Activated naive CD4-positive, alpha-beta T cell treated with anti-CD3 and anti-CD28 coated beads for 36 hours (primary cell): ENCODE measurements at places on chromosomes 16 and 17.

DNA sequence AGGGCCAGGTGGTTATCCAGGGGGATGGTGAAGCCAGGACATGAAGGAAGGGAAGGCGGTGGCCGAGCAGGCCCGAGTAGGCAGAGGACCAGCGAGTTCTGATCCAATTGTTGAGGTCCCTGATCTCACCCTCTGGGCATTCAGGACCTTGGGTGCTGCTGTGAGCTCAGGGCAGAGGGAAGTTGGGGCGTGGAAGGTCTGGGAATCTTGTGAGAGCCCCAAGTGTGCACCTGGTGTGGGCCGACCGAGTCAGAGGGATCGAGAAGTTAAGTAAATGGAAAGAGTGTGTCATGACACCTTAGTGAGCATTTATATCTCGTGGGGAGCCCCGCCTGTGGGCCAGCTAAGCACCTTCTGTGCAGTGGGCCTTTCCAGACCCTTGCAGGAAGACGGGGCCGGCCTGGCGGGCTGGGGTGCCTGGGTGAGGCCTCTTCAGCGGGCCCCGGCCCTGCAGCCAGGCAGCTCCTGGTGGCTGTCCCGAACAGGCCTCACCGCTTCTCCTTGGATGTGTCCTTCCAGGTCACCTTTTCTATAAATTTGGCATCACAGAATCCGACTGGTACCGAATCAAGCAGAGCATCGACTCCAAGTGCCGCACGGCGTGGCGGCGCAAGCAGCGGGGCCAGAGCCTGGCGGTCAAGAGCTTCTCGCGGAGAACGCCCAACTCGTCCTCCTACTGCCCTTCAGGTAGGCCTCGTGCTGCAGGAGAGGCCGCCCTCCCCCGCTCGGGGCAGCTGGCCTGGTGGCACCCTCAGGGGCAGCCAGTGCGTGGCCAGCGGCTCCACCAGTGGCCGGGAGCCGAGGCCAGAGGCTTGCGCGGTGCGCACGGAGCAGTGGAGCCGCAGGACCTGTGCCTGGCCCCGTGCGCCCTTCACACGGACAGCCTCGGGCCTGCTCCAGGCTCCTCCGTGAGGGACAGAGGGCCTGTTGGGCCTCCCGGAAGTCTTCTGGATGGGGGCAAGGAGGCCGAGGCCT lies 76.0 kb downstream of the BANP start:
- DNase-seq, result no peak

DNA sequence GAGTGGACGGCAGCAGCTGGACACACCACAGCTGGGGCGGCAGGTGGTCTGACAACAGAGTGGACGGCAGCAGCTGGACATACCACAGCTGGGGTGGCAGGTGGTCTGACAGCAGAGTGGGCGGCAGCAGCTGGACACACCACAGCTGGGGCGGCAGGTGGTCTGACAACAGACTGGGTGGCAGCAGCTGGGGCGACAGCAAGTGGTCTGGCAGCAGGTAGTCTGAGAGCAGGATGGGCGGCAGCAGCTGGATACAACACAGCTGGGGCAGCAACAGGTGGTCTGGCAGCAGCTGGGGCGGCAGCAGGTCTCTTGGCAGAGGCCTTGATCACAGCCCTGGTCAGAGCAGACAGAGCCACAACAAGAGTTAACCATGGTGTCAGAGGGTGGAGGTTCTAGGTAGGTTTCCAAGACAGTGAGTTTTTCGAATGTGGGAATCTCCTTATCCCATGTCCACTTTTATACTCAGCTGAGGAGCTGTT lies at the start of gene KRTAP4-1:
Gene KRTAP4-1, minus strand, starts transcription at position 432 of the 482 bp plus-strand sequence. Its CDS starts 57 bp downstream, at position 375.
- DNase-seq, result no peak

- no peak for DNase-seq
Measured at GRCh38 chr17:21108651-21109050, 18.1 kb upstream of the DHRS7B start.

DNA sequence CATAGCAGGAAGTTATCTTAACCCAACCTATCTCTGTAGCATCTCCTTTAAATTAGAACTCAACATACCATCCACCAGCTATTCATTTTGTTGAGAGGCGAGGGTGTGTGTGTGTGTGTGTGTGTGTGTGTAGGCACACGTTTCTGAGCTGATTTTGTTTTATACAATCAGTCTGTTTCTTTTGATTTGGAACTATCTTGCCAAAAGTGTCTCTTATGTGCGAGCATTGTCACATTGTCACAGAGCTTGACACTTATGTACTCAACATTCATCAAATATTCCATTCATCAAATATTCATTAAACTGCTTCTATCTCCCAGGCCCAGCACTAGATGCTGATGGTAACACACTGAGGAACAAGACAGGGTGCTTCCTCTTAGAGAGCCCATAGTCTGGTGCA lies 180.4 kb downstream of the HAPSTR1 start:
- no peak for DNase-seq

- DNase-seq, result peak; percentile 13
Measured at GRCh38 chr16:3282103-3282729, 1.1 kb upstream of the ZNF263 start.

- DNase-seq, result no peak
Measured at GRCh38 chr16:84063980-84064379, 21.4 kb upstream of the SLC38A8 start.

GRCh38 chr16:48310908-48311641 lies 63.7 kb upstream of the ABCC11 start:
- no peak for DNase-seq

DNA sequence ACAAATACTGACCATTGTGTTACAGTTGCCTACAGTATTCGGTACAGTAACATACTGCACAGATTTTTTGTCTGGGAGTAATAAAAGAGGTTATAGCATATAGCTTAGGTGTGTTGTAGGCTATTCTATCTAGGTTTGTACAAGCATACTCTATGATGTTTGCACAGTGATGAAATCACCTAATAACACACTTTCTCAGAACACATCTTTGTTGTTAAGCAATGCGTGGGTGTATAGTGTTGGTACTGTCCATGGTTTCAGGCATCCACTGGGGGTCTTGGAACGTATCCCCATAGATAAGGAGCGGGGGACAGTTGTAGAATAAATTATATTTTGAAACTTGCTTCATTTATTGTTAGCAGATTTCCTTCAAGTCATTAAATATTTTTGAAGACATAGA lies 293.3 kb upstream of the TBX2 start:
- no peak for DNase-seq

- no peak for DNase-seq
Measured at GRCh38 chr17:62194401-62194800, 129.3 kb upstream of the MED13 start.

- peak; percentile 27 for DNase-seq
Measured at GRCh38 chr17:56597495-56597990, 4.0 kb downstream of the NOG start.

DNA sequence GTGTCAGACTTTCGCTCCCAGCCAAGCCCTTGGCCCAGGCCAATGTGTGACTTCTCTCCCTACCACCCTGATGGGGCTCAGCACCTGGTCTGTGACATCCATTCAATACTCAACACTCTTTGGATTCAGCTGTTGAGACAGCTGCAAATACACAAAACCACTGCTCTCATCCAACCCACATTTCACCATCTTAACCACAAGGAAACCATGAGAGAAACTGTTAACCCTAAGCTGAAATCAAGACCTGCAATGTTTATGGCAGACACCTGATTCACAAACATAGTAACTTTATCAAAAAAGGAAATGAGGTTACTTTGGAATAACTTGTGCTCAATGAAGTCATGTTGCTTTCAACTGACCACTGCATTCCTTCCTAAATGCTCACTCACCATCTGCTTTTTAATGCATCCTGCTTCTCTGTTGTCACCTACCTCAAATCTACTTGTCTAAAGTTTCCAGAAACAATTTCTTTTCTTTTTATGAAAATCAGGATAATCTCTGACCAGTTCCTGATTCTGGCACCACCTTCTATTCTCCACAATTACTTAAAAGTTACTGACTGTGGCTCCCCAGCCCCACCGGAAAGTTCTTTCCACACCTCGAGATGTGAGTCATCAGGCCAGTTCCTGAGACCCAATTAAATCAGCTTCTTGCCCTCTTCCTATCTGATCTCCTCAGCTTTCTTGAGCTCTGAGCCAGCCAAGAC lies 88.2 kb downstream of the NOG start:
- peak; percentile 56 for DNase-seq

DNA sequence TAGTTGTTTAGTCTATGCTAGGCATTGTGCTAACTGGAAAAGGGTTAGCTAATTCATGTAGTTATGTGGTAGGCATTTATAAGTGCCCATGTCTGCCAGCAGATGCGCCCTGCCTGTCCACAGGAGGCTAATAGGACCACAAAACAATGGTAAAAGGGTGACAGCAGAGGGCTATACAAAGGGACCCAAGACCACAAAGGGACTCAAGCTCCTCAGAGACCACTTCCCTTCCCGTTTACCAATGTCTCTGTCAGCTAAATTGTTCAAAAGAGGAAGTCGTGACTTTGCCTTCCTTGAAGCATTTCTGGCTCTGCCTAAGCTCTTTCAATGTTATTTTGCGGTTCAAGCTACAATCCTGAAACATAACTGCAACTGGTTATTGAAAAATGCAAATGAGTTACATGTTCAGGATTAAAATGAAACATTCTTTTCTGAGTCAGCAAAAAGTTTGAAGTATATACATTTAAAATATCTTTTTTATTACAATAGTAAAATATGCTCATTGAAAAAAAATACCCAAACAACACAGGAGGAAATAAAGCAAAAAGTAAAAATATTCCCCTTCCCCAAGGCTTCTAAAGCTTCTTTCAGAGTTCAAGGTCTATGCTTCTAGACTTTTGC lies 149.2 kb downstream of the MAF start:
- no peak for DNase-seq

DNA sequence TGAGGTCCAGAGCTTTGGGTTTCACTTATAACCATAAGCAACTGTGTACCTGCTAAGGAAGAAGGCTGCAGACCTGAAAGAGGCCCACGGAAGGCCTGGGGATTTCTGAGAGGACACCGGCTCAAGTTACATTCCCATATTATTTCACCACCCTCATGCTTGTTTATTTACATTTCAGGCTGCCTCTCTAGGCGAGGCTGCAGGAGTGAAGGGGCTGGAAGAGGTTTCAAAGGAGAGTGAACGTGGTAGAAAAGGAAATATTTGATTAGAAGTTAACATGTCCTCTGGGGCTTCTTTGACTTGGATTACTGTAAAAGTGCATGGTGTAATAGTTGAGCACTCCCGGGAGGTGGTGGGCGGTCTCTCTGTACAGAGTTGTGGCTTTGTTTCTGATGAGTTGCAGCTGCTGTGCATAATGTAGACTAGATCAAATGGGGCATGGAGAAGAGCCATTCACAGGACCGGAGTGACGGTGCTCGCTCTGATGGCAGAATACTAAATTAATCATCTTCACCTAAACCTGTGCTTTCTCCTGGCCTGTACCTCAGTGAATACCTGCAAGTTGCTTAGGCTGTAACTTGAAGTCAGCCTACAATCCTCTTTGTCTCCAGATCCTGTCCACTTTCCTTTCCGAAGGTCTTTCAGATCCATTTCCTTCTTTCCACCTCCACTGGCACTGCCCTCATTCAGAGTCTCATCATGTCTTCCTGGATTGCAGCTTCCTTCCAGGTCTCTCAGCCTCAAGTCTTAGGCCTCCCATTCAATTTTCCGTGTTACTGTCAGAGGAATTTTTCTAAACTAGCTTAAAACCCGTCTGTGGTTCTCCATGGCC lies 1.9 kb upstream of the CPD start:
- peak; percentile 72 for DNase-seq

GRCh38 chr17:4544135-4544950 lies 10.8 kb downstream of the MYBBP1A start:
- no peak for DNase-seq

GRCh38 chr16:85664580-85665372 lies 24.0 kb downstream of the GINS2 start:
- DNase-seq, result no peak

- DNase-seq, result peak; percentile 18
Measured at GRCh38 chr17:65584604-65585521, 23.4 kb upstream of the AXIN2 start.

DNA sequence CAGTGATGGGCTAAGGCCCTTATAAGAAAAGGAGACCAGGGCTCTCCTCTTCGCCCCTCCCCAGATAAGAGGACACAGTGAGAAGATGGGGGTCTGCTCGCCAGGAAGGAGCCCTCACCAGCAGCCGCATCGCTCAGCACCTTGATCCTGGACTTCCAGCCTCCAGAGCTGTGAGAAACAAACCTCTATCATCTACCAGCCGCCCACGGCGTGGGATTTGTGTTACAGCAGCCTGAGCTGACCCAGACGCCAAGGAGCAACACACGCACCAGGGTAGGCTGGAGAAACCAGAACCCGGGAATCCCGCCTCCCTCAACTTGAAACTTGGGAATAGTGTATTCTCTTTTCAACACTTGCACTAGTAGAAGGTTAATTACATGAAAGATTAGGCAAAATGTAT lies 4.2 kb upstream of the ZG16B start:
- DNase-seq, result no peak

- DNase-seq, result no peak
Measured at GRCh38 chr17:49698005-49698404, 9.8 kb downstream of the SLC35B1 start.

DNA sequence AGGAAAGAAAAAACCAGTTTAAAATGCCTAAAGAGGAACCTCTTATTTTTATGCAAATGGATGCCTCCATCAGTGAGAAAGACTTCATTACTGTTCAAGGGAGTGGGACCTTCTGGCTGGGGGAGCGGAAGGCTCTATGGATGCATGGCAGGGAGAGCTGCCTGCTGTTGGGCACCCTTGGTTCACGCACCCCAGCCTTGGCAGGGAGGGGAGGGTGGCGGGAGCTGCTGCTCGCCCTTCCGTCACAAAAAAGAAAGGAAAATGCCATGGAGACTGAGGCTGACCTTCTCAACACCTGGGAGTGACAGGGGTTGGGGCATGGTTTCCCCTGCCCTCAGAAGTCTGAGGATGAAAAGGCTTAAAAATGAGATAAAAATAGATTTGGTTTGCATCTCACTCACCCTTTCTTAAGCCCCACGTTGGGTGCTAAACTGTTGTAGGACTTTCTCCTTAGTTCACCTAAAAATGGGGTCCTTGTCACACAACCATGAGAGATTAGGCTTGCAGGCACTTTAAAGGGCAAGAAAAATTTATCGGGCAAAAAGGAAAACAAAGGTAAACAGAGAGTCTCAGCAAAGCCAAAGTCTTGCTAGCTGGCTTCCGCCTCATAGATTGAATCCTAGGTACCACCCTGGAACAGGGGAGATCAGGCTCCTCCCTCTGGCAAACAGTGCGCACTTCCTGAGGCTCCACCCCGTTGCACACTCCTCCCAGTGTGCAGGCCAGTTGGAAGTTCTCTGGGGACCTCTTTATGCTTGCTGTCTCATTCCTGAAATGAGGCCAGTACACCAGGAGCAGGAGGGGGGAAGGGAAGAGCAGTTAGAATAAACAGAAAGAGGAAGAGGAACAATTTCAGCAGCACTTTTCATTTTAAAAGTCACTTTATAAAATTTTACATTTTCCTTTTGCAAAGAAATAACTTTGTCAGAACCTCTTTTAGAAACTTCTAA lies 31.6 kb downstream of the PHKB start:
- DNase-seq, result no peak
